Substantia nigra (tissue), 51 donors: ENCODE measurements at places on chromosomes 7 and 10.

- peak; percentile 17 for DNase-seq
Measured at GRCh38 chr10:129079705-129080104, 387.3 kb upstream of the MGMT start.

GRCh38 chr10:32041290-32042028 is 14.8 kb downstream of the KIF5B start:
- no peak for DNase-seq

DNA sequence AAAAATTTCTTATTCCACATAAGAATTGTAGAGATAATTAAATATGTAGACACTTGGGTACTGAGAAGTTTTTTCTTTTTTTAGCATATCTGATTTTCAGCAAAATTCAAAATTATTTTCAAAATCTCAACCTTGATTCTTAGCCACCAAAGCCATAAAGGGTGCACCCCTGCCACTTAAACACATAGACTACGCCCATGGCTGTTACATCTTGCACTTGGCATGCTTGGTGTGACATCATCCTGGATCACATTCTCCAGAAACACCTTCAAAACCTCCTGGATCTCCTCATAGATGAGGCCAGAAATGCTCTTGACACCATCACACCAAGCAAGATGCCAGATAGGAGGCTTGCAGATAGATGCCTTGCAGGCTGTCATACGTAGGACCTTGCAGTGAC is 89.1 kb upstream of the KLF14 start:
- no peak for DNase-seq

- no peak for DNase-seq
Measured at GRCh38 chr10:76070916-76071315, 639.5 kb downstream of the LRMDA start.

GRCh38 chr10:91758303-91759146 is 39.7 kb upstream of the TNKS2 start:
- DNase-seq = no peak

GRCh38 chr10:28807760-28808613 is 130.7 kb downstream of the BAMBI start:
- no peak for DNase-seq

DNA sequence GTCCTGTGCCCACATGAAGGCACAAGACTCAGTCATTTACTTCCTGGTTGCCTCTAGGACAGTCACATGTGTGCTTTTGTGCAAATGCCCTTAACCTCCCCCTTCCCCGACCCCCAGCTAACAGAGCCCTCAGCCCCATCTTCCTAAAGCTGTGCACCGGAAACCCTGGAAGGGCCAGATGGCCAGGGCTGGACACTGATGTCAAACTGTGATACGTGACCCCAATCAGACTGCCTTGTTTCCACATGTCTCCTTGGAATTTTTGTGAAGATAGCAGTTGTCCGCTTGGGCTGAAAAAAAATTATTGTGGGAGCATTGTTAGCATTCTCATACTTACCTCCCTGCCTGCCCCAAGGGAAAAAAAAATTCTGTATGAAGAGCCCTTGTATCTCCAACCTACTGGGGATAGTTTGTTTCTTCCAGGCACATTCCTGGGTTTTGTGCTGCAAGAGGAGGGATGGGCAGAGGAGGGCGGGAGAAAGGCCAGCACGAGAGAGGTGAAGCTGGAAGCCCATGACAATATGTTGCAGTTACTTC is 17.0 kb upstream of the ADAM12 start:
- no peak for DNase-seq

DNA sequence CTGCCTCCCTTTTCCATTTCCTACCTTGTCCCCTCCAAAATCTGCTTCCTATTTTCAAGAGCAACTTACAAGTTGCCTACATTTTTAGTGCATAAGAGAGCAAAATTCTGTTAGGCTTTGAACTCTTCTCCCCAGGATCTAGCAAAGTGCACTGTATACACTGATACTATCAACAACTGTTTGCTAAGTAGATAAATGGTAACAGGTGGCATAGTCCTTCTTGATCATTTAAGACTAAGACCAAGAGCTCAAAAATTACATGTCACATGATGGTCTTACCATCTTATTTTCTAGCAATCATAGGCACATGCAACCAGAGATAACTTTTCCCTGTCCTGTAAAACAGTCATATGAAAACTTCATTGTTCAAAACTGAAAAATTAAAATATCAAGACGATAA is 16.2 kb downstream of the FAM3C start:
- no peak for DNase-seq

- DNase-seq = no peak
Measured at GRCh38 chr7:158720112-158720511, 15.5 kb upstream of the NCAPG2 start.

- no peak for DNase-seq
Measured at GRCh38 chr10:70782086-70782745, 3.0 kb downstream of the TBATA start.
